Activated CD8-positive, alpha-beta memory T cell treated with anti-CD3 and anti-CD28 coated beads, Interleukin-2, amount 10 ng/mL, durations not matched to agents 7 days and 5 days (primary cell): ENCODE measurements at places on chromosomes 16 and 17. TPM values are rescaled to one million over a fixed set of nuclear protein-coding genes. Genes with fewer than 3 reads are reported as not detected.

The NKIRAS2 gene
- total RNA-seq = 23.7 TPM

The RNU2-1 gene
- total RNA-seq = 7,603 TPM

GRCh38 chr17:83125515-83126274, 46.3 kb downstream of the METRNL start:
- peaks cover 5% of the 10 kb centered on the region for H3K36me3 ChIP-seq
- peak overlapping the region; percentile 80 for H3K27ac ChIP-seq
- H3K4me3 ChIP-seq = no peak overlapping the region
- H3K4me1 ChIP-seq = peaks cover 40% of the 10 kb centered on the region
- peak; percentile 64 for DNase-seq
- H3K27me3 ChIP-seq = peaks cover 41% of the 10 kb centered on the region

- DNase-seq = no peak
- H3K4me3 ChIP-seq = no peak overlapping the region
- H3K27ac ChIP-seq = no peak overlapping the region
- H3K27me3 ChIP-seq = no peaks in the 10 kb centered on the region
- H3K4me1 ChIP-seq = no peaks in the 10 kb centered on the region
Measured at GRCh38 chr16:74026373-74027281, 270.0 kb upstream of the PSMD7 start.

DNA sequence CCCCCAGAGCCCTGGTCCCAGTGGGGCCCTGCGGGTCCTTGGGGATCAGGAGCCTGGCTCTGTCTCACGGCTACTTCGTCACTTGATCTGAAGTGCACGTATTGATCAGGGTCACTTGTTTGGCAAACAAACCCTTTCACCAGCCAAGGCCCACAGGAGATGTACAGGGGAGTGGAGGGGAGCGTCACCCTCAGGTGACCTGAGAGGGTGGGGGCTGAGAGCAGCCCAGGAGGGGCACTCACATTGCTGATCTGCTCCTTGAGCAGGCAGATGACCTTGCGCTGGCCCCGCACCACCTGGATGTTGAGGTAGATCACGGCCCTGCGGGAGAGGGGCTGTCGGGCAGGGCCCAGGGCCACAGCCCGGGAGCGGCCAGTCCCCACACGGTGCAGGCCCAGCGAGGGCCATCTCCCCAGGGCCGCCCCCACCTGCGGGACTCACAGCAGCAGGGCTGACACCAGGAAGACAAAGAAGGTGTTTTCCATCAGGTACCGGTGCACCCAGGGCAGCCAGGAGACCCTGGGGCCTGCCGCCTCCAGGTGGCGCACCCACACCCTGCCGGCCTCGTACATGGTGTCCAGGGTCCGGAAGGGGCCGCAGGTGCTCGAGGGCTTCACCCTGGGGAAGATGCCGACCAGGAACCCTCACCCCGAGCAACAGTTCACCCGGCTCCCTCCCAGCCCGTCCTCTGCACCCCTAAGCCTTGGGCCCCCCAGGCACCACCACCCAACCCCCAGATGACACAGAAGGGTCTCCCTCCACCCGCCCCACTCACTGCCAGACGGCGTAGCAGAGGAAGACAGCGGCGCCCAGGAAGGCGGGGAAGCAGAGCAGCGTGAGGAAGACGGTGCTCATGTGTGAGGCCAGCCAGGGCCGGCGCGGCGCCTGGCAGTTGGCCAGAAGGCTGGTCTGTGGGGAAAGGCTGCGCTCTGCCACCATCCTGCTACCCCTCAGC, 11.3 kb downstream of the TMC6 start:
- H3K27ac ChIP-seq = peak overlapping the region; percentile 35
- no peak overlapping the region for H3K4me3 ChIP-seq
- H3K36me3 ChIP-seq = peaks cover 41% of the 10 kb centered on the region
- DNase-seq = no peak

DNA sequence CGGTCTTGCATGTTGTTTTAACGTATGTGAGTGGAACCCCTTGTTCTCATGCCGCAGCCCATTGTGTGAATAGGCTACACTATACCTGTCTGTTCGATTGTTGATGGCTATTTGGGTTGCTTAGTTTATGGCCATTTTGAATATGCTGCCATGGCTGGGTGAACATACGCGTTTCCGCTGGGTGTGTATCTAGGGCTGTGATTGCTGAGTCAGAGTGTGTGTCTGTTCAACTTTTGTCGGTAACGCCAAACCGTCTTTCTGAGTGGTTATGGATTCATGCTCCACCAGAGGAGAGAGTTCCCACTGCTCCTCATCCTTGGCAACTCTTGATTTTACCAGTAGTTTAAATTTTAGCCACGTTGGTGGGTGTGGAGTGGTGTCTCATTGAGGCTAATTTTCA, 77.0 kb downstream of the METRNL start:
- H3K36me3 ChIP-seq = no peaks in the 10 kb centered on the region
- no peak for DNase-seq

- peaks cover 47% of the 10 kb centered on the region for H3K36me3 ChIP-seq
- no peak overlapping the region for H3K27ac ChIP-seq
- H3K4me1 ChIP-seq = peaks cover 22% of the 10 kb centered on the region
- H3K4me3 ChIP-seq = no peak overlapping the region
- no peak for DNase-seq
Measured at GRCh38 chr17:82638183-82638773, 10.0 kb downstream of the WDR45B start.
